Activated CD4-positive, alpha-beta T cell treated with anti-CD3 and anti-CD28 coated beads for 1 hour (primary cell): ENCODE measurements at places on chromosomes 16 and 17.

GRCh38 chr16:69084289-69084688 is 21.2 kb upstream of the HAS3 start:
- no peak for DNase-seq

GRCh38 chr17:41600318-41600717 is 12.2 kb downstream of the KRT16 start:
- no peak for DNase-seq

GRCh38 chr17:14923981-14924380 is 341.1 kb downstream of the PMP22 start:
- DNase-seq = no peak

GRCh38 chr17:54814371-54814770 is 86.3 kb upstream of the TOM1L1 start:
- no peak for DNase-seq

- no peak for DNase-seq
Measured at GRCh38 chr16:51449441-51449840, 298.4 kb upstream of the SALL1 start.
